ENCODE measurements at places on chromosomes 5 and 9. TPM values are rescaled to one million over a fixed set of nuclear protein-coding genes. Genes with fewer than 3 reads are reported as not detected.

The SPATA31E1 gene
- total RNA-seq = not detected

- DNase-seq = peak; percentile 91
Measured at GRCh38 chr5:132227485-132228240, at the start of gene P4HA2. Gene P4HA2 (minus strand): TSS chr5:132227853. CDS start chr5:132218626, 9,227 bp downstream.

The CENPP gene
- 3.1 TPM for total RNA-seq

The TSLP gene
- 0.22 TPM for total RNA-seq

GRCh38 chr9:120580051-120580896, at the start of gene CDK5RAP2:
Gene CDK5RAP2 (minus strand): TSS chr9:120580167. CDS start chr9:120579978, 189 bp downstream.
- DNase-seq = peak; percentile 95

The PCDHB16 gene
- total RNA-seq = 0.17 TPM

- no peak for DNase-seq
Measured at GRCh38 chr5:148834689-148835088, 8.3 kb downstream of the ADRB2 start.

DNA sequence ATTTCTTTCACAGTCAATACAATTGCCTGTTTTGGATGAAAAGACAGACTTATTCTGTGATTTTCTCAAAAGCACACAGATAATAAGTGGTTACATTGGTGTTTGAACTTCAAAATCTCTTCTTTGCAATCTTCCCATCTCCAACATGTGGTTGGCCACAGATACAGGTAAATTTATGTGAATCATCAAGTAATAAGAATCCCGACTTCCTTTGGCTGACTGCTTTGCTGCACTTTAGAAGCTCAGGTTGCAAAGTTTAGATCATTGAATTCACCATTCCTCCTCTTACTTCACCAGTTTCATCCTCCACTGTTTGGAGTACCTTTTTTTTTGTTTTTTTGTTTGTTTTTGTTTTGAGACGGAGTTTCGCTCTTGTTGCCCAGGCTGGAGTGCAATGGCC, 56.5 kb upstream of the ADRB2 start:
- no peak for DNase-seq

The ANKRD34B gene
- total RNA-seq = not detected

The ASPN gene
- total RNA-seq = 7.6 TPM

DNA sequence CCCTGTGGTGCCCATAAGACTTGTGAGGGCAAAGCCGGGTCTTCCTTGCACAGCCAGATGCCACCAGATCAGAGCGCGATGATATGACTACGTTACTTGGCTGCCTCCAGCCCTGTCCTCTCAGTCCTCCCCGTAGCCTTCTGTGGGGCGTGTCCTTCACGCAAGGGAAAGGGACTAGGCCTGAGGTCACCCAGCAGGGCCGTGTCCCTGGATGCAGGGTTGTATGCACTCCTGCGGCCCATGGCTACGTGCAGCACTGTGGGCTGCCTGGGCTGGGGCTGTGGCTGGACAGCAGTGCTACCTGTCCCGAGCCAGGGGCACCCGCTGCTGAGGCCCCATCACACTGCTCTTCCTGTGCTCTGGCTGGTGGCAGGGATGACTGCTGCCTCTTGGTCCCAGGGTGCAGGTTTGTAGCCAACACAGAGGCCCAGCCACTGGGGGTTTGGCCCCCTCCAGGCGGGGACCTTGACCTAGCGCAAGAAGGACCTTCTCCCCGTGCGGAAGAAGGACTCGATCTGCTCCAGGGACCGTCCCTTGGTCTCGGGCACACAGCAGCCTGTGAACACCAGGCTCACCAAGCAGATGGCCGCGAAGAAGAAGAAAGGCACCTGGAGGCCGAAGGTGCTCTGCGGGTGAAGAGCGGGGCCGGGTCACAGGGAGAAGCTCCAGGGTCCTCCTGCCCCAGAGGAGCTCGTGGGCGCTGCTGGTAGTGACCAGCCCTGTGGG, 7.2 kb downstream of the SLC2A6 start:
- DNase-seq = no peak

DNA sequence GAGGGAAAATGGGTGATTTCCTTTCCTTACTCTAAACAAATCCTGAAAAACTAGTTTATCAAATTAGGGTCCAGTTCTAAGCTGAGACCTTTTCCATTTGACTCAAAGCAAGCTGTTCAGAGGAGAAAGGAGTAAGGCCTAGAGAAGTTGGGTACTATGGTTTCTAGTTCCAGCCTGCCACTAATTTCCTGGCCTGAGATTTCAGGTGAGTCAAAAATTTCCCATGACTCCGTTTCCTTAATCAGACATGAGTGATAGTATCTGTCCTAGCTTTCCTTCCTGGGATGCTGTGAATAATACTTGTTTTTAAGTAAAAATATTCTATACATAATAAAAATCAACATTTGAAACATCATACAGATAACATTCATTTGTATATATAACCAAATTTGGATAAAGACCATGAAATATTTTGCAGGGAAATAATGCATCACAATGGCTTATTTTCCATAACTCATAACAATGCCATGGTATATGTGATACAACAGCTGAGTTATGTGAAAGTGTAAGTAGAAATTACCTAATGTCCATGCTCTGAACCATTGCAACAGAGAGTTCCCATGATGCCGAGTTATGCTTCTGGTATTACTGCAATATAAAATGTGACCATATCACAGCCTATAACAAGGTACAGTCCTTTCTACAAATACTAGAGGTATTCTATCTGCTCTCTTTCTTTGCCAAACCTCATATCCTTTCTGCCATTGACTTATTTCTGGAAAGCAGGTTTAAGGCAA, 142.7 kb downstream of the MLLT3 start:
- no peak for DNase-seq

DNA sequence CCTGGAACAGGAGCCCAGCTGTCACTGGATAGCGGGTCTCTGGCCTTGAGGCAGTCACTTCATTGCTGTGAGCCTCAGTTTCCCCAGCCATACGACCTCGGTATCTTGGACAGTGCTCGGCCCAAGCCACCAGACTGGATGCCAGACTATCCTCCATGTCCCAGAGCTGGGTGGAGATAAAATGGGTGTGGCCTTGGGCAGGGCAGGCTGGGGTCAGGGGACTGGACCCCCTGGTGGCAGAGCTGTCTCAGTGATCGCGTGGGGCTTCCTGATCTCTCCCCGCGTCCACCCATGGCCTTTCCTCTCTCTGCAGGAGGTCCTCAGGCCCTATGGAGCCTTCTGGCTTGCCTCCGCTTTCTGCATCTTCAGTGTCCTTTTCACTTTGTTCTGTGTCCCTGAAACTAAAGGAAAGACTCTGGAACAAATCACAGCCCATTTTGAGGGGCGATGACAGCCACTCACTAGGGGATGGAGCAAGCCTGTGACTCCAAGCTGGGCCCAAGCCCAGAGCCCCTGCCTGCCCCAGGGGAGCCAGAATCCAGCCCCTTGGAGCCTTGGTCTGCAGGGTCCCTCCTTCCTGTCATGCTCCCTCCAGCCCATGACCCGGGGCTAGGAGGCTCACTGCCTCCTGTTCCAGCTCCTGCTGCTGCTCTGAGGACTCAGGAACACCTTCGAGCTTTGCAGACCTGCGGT, 10.0 kb downstream of the SLC2A8 start:
- DNase-seq = no peak

DNA sequence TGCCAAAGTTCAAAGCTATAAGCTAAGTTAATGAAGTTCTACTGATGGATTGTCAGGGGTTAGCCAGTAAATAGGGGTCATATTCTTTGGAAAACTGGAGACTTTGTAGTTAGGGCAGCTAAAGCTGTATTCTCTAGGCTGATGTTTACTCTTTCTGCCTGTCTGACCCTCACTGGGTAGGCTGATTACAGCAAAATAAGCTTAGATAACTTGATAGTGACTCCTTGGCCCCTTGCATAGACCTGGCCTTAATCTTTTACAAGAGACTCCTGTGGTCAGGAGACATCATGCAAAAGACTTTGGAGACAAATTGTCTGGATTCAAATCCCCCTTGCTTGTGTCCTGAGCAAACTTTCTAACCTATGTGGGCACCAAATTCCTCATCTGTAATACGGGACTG, 314.4 kb upstream of the MSX2 start:
- DNase-seq = no peak

DNA sequence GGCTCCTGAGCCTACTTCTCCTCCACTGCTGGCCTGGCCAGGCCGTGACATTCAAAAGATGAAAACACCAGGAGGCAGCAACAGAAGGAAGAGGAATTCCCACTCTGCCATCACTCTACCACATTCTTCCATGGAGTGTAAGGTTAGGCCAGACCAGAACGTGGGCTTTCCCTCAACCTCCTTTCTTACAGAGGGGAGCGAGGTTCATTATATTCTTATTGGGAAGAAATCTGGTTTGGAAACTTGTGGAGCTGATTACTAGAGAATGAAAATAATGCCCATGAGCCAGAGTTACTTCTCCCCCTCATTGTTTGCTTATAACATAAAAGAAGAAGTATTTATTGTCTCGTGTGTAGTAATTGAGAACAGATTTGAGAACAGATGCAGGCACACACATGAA, 136.3 kb upstream of the BASP1 start:
- DNase-seq = no peak

DNA sequence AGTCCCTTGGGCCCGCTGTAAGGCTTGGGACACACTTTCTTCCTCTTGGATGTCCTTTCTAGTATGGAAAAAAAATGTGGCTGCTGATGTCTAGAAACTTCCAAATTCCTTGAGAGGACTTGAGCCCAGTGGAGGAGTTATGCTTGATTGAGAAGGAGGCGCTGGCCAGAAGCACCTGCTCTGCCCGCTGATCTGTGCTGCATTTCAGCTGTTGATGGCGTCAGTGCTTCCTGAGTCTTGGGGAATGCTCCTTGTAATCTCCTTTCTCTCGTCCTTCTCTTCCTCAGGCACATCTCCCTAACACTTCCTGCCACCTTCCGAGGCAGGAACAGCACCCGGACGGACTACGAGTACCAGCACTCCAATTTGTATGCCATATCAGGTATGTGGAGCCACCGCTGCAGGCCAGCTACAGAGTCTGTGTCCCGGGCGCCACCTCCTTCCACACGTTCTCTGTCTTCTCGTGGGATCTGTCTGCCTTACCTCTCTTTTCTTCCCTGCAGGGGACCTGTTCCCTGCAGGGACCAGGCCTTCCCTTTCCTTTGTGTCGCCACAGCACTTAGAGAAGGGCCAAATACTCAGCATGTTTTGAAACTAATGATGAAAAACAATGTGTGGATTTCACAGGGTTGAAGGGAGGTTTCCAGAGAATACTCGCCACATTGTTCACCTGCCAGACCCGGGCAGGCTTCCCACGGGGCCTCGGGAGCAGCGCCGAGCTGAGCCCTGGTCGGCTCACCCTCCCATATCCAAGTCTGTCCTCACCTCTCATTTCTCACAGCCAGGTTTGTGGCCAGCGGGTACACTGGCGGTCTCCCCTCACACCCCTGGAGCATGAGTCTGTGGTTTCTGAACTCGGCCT, 95.2 kb downstream of the MVB12B start:
- DNase-seq = no peak

The NPDC1 gene
- 177 TPM for total RNA-seq

- DNase-seq = no peak
Measured at GRCh38 chr5:45507178-45507577, 189.0 kb downstream of the HCN1 start.

DNA sequence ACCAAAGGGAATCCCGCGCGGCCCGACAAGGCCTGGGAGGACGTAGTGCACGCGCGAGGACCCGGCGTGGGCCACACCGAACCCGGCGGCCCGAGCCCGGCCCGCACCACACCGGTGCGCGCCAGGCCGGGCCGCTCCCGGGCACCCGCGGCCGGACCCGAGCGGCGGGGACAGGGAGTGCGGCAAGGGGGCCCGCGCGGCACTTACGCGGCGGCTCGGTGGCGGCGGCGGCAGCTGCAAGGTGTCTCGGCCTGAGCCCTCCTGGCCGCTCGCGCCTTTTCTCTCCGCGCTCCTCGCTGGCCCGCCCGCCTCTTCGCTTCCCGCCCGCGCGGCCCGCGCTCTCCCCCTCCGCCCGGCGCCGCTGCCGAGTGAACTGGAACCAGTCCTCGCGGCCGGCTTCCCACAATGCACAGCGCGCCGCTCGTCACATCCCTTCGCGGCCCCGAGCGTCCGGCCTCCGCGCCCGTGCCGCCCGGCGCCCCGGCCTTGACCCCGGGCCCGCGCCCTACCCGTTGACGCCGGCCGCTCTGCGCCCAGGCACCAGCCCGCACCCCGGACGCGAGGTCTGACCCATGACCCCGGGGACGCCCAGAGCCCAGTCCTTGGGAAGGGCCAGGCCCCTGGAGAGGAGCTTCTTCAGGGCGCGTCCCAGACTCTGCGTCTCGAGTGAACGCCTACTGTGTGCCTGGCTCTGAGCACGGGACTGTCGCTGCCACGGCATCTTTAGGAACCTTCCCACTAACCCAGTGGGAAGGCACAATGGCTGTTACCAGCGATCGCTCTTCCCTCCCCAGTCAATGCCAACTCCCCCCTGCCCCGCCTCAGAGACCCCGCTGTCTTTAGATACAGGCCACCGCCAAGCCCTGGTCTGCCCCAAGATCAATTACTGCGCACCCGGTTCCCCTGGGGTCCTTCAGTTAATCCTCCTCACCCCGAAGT, at the start of gene MACROH2A1:
Gene MACROH2A1, minus strand, starts transcription at position 377 of the 939 bp plus-strand sequence. CDS start 10,138 bp downstream, outside the sequence.
- DNase-seq = peak; percentile 90

GRCh38 chr9:86788456-86788855, 158.8 kb downstream of the GAS1 start:
- DNase-seq = no peak

The CDKN2B-AS1 gene
- 73.7 TPM for total RNA-seq

GRCh38 chr9:75855509-75855908, 35.0 kb upstream of the PCSK5 start:
- DNase-seq = peak; percentile 46

The CAPSL gene
- not detected for total RNA-seq

The NDUFS6 gene
- total RNA-seq = 70.7 TPM

DNA sequence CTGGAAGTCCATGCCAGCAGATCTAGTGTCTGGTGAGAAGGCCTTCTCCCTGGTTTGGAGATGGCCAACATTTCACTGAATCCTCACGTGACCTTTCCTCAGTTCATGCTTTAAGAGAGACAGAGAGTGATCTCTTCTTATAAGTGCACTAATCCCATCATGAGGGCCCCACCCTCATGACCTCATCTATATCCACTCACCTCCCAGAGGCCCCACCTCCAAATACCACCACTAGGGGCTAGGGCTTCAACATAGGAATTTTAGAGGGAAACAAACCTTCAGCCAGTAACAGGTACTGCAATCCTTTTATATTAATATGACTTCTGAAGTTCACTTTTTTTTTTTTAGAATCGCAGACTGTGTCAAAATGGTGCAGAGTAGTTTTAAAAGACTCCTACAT, 496.9 kb upstream of the ADAMTS16 start:
- DNase-seq = no peak

- DNase-seq = no peak
Measured at GRCh38 chr5:97839341-97840086, 656.5 kb upstream of the RIOK2 start.

GRCh38 chr5:137649228-137649935, 86.5 kb downstream of the KLHL3 start:
- DNase-seq = no peak

The DCAF10 gene
- 25.4 TPM for total RNA-seq

- DNase-seq = no peak
Measured at GRCh38 chr9:84276741-84277140, 63.8 kb downstream of the SLC28A3 start.

The PPP3R2 gene
- total RNA-seq = not detected

GRCh38 chr9:101332362-101332761, 52.4 kb downstream of the BAAT start:
- no peak for DNase-seq

DNA sequence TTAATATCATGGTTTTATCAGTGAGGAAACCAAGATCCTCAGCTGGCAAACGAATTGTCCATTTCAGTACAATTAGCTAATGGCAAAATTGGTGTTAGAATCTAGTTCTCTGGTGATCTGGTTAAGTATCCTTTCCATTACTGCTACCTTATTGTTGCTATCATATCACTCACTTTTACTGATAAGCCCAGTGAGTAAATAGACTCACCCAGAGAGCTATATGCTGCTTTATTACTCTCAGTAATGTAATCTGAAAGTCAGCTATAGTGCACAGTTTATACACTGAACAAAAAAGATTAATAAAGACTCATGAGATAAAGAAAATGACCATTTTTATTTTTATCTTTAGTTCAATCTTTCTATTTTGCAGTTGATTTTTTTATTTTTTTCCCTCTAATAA, 95.0 kb downstream of the DMAC1 start:
- no peak for DNase-seq

All from colonic mucosa (tissue), 4 donors.